Stimulated activated CD4-positive, alpha-beta T cell treated with anti-CD3 and anti-CD28 coated beads, Interleukin-12 subunit alpha, Interleukin-12 subunit beta, amount 100 ng/mL, for 4 hours (primary cell): ENCODE measurements at places on chromosomes 12 and 14.

DNA sequence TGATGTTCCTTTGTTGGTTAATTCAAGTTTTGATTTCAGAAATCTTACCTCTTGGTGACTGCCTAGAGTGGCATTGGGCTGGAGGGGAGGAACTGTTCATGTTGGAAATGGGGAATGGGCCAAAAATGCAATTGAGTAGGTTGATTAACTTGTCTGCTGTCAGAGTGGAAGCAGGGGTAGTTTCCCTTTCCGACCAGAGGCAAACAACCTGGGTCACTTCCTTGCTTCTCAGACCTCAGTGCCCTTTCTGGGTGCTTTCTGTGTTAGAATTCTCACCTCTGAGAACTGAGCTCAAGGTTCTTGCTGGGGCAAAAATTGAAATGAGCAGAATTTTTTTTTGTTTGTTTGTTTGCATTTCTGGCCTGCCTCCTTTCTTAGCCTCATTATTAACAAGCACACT lies 2.3 kb upstream of the M6PR start:
- no peak for DNase-seq

GRCh38 chr12:30796891-30797371 lies 42.2 kb upstream of the CAPRIN2 start:
- DNase-seq = no peak

- no peak for DNase-seq
Observed at GRCh38 chr14:20606902-20607242, 15.7 kb upstream of the RNASE12 start.

DNA sequence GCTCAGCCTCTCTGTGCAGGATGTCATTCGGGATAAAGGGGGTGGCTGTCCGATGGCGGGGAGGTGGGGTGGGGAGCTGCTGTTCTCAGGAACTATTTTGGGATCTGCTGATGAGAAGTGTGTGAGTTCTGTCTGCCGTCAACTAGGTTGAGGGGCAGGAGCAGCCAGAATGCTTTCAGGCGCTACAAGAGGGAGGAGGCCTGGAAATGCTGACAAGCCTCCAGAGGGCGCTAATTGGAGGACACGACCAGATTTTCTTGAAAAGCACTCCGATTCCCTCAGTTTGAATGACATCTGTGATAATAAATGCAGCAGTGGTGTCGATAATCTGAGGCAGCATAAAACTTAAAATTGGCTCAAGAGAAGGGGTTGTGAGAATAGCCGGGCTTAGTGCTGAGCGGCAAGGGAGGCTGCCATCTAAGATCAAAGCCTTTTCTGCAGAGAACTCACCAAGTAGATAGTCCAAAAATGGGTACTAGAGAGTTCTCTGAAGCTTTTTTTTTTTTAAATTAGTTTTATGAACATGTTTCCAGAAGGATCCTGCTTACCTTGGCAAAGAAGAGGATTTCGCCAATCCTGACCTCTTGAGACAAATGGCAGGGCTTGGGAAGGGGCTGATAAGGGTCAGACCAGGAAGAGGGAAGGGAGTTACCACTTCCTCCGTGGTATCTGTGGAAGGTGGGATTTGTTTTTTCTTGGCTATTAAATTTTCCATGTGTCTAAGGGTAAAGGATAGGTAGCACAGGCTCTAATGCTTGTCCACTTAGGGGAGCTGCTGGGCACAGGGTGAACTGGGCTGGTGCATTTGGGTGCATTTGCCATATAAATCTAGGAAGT lies 94.4 kb downstream of the CRACR2A start:
- DNase-seq = peak; percentile 8

DNA sequence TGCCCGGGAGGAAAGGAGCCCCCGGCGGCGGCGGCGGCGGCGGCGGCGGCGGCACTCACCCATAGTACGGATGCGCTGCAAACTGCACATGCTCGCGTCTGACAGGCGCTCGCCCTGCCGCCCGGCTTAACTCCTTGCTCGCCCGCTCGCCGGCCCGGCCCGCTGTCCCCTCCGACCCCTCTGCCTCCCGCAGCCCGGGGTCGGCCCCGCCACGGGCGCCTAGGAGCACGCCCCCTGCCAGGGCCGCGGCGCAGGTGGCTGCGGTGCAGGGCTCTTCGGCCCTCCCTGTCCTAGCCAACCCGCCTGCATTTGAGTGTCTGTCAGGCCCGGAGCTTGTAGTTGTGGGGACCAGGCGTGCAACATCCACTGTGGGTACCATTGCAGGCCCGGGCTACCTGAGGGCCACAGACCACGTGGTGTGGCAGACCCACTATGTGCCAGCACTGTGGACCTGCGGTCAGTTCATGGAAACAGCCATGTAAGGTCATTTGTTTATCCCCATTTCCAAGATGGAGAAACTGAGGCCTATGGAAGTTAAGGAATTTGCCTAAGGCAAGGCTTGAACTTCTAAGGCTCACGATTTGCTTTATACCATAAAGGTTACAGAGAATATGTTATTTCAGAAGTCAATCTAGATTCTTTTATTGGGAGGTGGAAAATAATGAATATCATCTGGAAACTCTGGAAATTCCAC lies 17.6 kb upstream of the PLEKHH1 start:
- DNase-seq = peak; percentile 52

DNA sequence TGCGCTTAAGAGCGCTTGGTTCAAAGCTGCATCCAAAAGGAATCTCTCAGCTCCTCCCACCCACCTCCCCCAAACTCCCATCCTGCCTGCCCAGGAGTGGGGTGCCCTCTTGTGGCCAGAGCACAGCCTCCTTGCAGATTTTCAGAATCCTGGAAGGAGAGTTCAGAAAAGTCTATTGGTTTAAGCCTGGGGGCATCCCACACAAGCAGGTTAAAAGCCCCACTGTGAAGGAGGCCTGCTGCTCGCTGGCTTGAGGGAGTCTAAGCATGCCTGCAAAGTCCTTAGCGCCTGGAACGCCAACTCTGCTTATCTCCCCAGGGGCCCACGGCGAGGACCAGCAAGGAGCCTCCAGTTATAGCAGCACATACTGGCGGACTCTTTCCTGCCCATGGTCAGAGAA lies 297.1 kb downstream of the KSR2 start:
- no peak for DNase-seq

DNA sequence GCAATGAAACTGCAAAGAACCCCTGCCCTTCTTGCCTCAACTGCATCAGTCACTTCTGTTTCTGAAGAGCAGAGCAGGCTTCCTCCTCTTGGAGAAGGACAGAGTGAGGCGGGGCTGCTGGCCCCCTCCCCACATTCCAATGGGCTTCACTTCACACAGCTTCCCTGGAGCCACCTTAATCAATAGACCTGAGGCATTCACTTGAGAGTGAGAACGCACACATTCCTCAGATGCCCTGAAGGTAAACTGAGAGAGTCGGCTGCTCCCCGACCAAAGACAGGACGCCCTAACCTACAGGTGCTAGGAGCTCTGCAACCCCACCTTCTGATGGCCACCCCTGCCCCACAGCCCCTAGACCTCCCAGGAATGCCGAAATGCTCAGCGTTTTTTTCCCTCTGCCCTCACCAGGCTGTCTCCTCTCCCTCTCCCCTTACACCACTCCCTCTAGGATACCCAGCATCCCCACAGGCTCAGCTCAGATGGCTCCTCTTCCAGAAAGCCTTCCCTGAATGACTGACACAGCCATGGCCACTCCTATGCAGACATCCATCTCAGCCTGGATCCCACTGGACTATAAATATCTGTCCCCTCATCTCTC lies 31.1 kb downstream of the SYNE3 start:
- DNase-seq = no peak

DNA sequence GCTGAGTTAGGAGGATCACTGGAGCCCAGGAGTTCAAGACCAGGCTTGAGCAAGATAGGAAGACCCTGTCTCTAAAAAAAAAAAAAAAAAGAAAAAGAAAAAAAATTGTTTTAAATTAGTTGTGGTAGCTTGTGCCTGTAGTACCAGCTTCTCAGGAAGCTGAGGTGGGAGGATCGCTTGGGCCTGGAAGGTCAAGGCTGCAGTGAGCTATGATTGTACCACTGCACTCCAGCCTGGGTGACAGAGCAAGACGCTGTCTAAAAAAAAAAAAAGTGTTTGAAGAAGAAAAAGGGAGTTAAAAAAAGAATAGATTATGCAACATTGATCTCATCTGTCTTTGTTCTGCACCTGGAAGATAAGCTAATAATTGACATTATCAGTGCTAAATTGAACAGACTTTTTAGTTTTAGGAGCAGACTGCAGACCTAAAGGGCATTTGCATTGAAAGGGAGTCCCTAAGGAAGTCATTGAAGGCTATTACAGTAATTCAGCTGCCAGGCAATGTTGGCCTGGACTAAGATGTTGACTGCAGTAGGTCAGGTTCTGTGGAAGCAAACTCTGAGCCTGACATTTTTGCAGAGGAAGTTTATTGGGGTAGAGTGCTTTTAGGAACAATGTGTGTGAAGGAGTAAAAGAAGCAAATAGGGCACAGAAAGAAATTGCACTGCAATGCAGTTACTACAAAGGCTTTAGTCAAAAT lies 215.8 kb downstream of the PCNX1 start:
- DNase-seq = no peak

- no peak for DNase-seq
Observed at GRCh38 chr12:125530201-125530600, 465.0 kb downstream of the AACS start.

DNA sequence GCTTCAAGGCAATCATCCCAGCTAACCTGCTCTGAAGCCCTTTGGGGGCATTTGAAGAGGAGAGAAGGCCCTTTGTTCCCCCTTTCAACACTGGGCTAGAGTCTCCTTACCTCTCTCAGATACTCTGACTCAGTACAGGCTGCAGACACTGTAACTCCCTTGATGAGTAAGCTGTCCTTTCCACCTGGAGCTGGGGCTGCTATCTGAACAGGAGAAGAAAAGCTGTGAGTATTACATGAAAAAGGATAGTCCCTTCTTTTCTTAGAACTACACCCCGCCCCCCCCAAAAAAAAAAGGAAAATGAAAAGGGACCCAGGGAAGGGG lies 186.6 kb upstream of the PLEKHG7 start:
- DNase-seq = no peak

DNA sequence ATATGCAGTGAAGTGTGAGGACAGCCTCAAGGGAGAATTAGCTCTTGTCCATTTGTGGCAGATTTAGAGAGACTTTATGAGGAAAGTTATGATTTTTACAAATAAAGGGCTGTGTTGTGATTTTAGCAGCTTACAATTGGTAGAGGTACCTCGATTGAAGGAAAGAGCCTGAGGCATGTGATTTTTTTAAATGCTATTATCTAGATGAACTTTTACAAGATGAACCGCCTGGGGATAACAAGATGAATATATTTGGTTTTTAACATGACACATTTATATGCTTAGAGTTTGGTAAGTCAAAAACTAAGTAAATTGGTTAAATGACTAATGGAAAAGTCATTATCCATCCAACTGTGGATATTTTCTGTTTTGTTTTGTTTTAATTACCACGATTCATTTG lies 52.6 kb downstream of the AEBP2 start:
- DNase-seq = no peak

GRCh38 chr12:51448618-51449256 lies 24.1 kb downstream of the SLC4A8 start:
- no peak for DNase-seq

DNA sequence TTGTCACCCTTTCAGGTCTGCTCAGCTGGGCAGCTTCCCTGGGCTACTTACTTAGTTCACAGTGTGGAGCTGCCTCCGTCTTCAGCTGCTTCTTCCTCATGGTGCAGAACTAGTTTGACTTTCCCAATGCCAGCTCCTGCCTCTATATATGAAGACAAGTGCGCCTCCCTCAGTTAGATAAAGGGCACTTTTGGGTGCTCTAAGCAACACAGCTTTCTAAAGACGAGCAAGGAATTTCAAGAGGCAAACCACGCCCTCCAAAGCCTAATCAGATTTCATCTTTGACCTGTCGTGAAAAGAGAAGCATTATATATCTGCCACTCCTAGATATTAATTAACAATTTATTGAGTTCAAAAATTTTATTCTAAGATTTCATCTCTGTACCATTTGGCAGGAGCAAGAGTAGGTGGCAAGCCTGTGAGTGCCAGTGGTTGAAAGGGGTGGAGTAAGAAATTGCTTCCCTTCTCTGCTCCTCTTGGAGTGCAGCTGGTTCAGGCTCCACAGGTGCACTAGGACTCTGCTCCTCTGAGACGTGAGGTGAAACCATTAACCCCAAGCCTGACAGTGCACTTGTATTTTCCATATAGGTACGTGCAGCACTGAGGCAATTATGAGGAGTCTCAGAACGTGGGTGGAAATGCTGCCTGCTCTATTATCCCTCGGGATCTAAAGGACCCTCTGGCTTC lies 2.1 kb upstream of the SLC11A2 start:
- DNase-seq = no peak

- no peak for DNase-seq
Observed at GRCh38 chr12:132774646-132775275, 13.1 kb upstream of the ANKLE2 start.

GRCh38 chr12:116354534-116354933 lies 77.0 kb upstream of the MED13L start:
- DNase-seq = no peak

- no peak for DNase-seq
Observed at GRCh38 chr12:12404297-12404696, 47.4 kb downstream of the BORCS5 start.

DNA sequence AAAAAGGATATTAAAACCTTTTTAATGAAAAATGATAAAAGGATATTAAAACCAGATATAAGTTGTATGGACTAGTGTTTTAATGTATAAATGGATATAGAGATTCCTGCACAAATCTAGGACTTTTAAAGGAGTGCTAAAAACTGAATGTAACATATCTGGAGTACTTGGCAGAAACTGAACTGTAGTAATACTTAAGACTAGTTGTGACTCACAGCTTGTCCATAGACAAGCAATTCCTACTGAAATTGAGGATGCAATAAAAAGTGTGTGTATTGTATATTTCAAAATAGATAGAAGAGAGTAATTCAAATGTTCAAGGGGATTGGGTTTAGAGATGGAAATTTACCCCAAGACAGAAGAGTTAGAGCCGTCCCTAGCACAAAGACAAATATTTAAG lies 59.6 kb downstream of the FBXO33 start:
- no peak for DNase-seq

GRCh38 chr14:70744641-70745040 lies 64.7 kb downstream of the MAP3K9 start:
- no peak for DNase-seq

DNA sequence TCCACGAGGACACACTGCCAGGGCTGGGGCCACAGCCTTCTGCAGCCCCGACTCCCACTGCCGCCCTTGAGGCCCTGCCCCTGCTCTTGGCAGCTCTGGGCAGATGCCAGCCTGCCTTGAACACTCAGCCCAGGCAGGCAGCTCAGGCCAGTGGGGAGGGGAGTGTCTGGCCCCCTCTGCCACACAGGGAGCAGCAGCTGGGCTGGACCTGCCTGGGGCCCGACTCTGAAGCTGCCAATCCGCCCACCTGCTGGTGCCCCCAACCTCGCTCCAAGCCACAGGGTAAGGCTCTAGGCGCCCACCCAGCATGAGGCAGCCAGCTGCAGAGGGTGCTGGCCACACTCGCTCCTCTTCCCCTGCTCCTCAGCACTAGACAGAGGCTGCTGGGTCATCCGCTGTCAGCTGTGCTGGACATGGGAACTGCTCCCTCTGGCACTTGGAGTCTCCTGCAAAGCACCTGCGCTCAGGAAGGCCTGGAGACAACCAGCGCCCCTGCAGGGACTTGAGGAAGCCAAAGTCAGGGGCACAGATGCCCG lies 24.6 kb upstream of the NUDT14 start:
- no peak for DNase-seq

- DNase-seq = no peak
Observed at GRCh38 chr14:63952933-63953437, 100.2 kb downstream of the SYNE2 start.
